A549 treated with RU486 at 1 μM for 4 hours (cell line): ENCODE measurements at places on chromosomes 11 and 22. TPM values are rescaled to one million over a fixed set of nuclear protein-coding genes. Genes with fewer than 3 reads are reported as not detected.

RFPL1 gene
- total RNA-seq = not detected in 5 replicates

TALDO1 gene
- 399 to 462 TPM (median 422 TPM) in 5 replicates for total RNA-seq

C11orf42 gene
- not detected in 5 replicates for total RNA-seq

OR52H1 gene
- total RNA-seq = not detected in 5 replicates

PHLDA2 gene
- 98.6 to 158 TPM (median 143 TPM) in 5 replicates for total RNA-seq

P2RX6 gene
- 0.33 to 0.98 TPM (median 0.70 TPM) in 5 replicates for total RNA-seq

GUCY1A2 gene
- 0.02 to 0.13 TPM (median 0.06 TPM) in 4 of 5 replicates, not detected in the other for total RNA-seq

MS4A8 gene
- total RNA-seq = not detected in 5 replicates

BIK gene
- 0.79 to 1.9 TPM (median 1.3 TPM) in 5 replicates for total RNA-seq

FGF3 gene
- total RNA-seq = not detected in 5 replicates

SMC1B gene
- total RNA-seq = 0.05 TPM in 1 of 5 replicates, not detected in the others

SESN3 gene
- 0.07 to 0.16 TPM (median 0.09 TPM) in 4 of 5 replicates, not detected in the other for total RNA-seq

TIGD3 gene
- 0.58 to 1.2 TPM (median 0.86 TPM) in 5 replicates for total RNA-seq

PRMT3 gene
- 23.1 to 38.8 TPM (median 32.5 TPM) in 5 replicates for total RNA-seq

TPBGL gene
- 0.15 to 0.23 TPM (median 0.19 TPM) in 5 replicates for total RNA-seq

OR51B4 gene
- not detected in 5 replicates for total RNA-seq

OOSP4B gene
- not detected in 5 replicates for total RNA-seq

POU2AF3 gene
- total RNA-seq = 0.53 to 0.93 TPM (median 0.77 TPM) in 5 replicates

SLC15A3 gene
- total RNA-seq = not detected in 5 replicates

FGF4 gene
- total RNA-seq = not detected in 5 replicates

OR52N4 gene
- not detected in 5 replicates for total RNA-seq

TLCD5 gene
- total RNA-seq = 4.9 to 7.6 TPM (median 7.2 TPM) in 5 replicates

MYOD1 gene
- not detected in 5 replicates for total RNA-seq

OR2D2 gene
- total RNA-seq = not detected in 5 replicates

SHISAL1 gene
- total RNA-seq = 5.6 to 7.0 TPM (median 6.4 TPM) in 5 replicates

CAPRIN1 gene
- total RNA-seq = 152 to 171 TPM (median 154 TPM) in 5 replicates

ANGPTL5 gene
- 0.05 to 0.14 TPM in 2 of 5 replicates, not detected in the others for total RNA-seq

DRICH1 gene
- total RNA-seq = not detected in 5 replicates

SLC22A12 gene
- not detected in 5 replicates for total RNA-seq

LRRN4CL gene
- 0.07 to 0.13 TPM (median 0.13 TPM) in 3 of 5 replicates, not detected in the others for total RNA-seq

DTX4 gene
- 4.1 to 5.7 TPM (median 5.2 TPM) in 5 replicates for total RNA-seq

NLRP14 gene
- not detected in 5 replicates for total RNA-seq

MYO18B gene
- total RNA-seq = 0.02 to 0.10 TPM (median 0.05 TPM) in 3 of 5 replicates, not detected in the others

MED17 gene
- 14.7 to 22.6 TPM (median 20.9 TPM) in 5 replicates for total RNA-seq

TMEM45B gene
- 0.08 to 0.15 TPM (median 0.12 TPM) in 3 of 5 replicates, not detected in the others for total RNA-seq

POU2AF2 gene
- not detected in 5 replicates for total RNA-seq

DDX25 gene
- total RNA-seq = 0.10 TPM in 1 of 5 replicates, not detected in the others

MUC6 gene
- total RNA-seq = 0.01 TPM in 2 of 5 replicates, not detected in the others

ME3 gene
- 14.9 to 21.8 TPM (median 20.2 TPM) in 5 replicates for total RNA-seq

IGLL1 gene
- total RNA-seq = not detected in 5 replicates

KRTAP5-10 gene
- total RNA-seq = not detected in 5 replicates

SLC22A6 gene
- total RNA-seq = not detected in 5 replicates

KCNE3 gene
- 0.05 TPM in 1 of 5 replicates, not detected in the others for total RNA-seq

MISFA gene
- total RNA-seq = 1.8 to 3.1 TPM (median 2.4 TPM) in 5 replicates

HORMAD2 gene
- total RNA-seq = not detected in 5 replicates

PKNOX2 gene
- total RNA-seq = not detected in 5 replicates

DUSP8 gene
- 1.3 to 2.5 TPM (median 1.7 TPM) in 5 replicates for total RNA-seq

SAA1 gene
- total RNA-seq = 0.25 to 1.1 TPM (median 0.49 TPM) in 4 of 5 replicates, not detected in the other

APOA1 gene
- total RNA-seq = 0.10 to 1.3 TPM (median 0.25 TPM) in 5 replicates

CABP7 gene
- 0.14 to 0.29 TPM (median 0.21 TPM) in 5 replicates for total RNA-seq

CCDC188 gene
- total RNA-seq = not detected in 5 replicates

VSIG2 gene
- 0.23 TPM in 1 of 5 replicates, not detected in the others for total RNA-seq
